Lower leg skin (tissue), 4 donors: ENCODE measurements at places on chromosomes 11 and 22.

DNA sequence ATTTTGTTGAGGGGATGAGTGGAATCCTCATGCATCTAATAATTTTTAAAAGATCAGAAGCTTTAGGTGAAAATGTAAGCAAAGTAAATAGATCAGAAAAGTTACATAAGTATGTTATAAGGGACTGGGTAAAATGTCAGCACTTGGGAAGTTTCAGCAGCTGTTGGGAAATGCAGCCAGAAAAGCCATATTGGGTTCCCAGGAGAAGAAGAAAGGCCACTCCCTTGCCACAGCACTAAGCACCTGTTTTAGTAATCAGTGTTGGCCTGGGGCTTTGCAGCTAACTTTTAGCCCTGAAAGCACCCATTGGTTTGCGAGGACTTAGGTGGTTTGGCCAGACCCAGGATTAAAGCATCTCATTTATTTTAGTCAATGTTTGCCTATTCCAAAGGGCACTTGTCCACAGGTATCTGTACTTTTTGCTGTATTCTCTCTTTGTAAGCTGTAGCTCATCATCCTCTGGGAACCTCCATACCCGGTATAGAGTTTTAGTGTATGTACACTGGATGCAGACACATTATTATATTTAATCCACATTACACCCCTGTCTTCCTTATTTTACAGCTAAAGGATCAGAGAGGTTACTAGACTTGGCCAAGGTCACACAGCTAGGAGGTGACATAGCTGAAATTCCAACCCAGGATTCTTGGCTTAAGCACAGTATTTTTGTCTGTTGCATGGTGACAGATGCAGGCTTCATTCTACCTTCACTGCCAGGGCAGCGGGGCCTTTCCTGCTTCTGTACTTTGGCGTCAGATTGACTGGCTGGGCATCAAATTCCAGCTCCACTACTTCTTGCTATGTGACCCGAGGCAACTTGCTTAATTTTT, 127.7 kb upstream of the SESN3 start:
- DNase-seq = no peak

DNA sequence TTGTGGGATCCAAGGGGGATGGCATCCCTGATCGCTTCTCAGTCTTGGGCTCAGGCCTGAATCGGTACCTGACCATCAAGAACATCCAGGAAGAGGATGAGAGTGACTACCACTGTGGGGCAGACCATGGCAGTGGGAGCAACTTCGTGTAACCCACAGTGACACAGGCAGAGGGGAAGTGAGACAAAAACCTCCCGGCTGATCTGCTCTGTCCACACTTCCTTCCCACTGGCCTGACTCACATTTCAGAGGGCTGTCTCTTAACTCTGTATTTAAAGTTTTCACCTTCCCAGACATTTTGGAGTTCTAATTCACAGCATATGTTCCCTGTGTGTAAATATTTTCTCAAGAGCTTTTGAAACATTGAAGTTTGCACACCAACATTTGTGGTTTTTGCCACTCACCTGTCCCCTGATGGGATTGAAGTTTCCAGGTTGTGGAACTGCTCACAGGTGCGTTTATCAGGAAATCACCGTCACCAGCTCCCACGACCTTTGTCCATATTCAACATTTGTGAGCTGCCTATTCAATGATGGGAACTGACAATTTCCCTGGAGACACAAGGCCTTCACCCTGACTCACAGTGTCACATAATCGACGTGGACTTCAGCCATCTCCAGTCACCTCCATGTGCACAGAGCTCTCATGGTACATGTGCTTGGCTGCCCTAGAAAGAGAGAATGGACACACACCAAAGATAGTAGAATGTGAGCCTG, 99.2 kb downstream of the VPREB1 start:
- no peak for DNase-seq

DNA sequence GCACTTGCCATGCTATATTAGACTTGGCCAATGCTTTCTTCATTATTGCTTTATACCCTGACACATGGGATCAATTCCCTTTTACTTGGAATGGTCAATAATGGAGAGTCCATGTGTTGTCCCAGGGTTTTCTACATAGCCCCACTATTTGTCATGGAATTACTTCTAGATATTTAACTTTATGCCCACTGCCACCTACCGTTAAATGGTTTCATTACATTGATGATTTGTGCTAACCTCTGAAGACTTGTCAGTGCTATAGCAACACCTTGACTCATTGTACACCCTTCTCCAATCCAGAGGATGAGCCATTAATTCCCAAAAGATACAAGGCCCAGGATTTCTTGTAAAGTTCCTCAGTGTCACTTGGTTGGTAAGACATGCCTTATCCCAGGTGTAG, 31.4 kb upstream of the SLC22A25 start:
- no peak for DNase-seq

GRCh38 chr11:45934580-45935318, 12.3 kb downstream of the LARGE2 start:
- no peak for DNase-seq

DNA sequence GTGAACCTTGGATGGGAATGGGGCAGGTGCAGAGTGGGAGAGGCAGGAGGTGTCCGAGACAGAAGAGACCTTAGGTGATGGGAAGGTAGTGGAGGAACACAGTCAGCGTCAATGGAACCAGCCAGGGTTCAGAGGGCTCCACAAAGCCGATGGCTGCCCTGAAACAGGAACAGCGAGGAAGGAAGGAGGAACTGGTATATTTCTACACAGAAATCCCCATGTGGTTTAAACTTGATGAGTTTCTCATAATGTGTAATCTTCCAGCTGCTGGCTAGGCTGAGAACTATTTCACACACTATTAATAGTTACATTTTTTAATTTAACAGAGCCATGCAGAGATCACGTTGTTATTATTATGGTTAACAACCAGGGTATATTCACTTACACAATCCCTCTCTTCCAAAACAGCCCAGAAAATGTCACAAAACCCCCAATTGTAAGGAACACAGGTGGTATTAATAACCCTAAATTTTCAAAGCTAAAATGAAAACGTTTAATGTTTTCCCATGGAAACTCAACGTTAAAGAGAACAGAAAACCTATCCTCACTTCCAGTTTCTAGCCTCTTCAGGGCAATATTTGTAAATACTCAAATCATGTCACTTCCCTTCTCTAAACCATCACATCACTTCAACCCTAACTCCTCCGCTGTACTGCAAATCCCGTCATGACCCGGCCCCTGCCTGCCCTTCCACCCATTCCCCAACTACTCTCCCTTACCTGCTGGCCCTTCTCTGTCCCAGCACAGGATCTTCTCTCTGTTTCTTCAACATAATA, 74.5 kb upstream of the ARFGAP3 start:
- DNase-seq = no peak

DNA sequence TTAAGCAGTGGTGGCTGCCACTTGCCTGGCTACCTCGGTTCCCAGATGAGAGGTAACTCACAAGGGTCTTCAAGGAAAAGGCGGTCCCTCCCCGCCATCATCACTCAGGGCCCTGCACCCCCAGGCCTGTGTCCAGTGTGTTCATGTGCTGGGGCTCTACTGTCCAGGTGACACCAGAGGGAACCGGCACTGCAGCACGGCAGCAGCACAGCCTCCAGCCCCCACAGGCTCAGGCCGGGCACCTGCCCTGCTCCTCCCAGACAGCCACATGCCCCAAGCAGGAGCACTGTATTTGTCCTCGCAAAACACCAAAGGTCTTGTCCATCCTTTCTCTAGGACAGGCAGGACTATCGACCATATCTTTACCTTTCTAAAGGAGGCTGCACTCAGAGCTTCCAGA, 982.1 kb downstream of the NTM start:
- no peak for DNase-seq

DNA sequence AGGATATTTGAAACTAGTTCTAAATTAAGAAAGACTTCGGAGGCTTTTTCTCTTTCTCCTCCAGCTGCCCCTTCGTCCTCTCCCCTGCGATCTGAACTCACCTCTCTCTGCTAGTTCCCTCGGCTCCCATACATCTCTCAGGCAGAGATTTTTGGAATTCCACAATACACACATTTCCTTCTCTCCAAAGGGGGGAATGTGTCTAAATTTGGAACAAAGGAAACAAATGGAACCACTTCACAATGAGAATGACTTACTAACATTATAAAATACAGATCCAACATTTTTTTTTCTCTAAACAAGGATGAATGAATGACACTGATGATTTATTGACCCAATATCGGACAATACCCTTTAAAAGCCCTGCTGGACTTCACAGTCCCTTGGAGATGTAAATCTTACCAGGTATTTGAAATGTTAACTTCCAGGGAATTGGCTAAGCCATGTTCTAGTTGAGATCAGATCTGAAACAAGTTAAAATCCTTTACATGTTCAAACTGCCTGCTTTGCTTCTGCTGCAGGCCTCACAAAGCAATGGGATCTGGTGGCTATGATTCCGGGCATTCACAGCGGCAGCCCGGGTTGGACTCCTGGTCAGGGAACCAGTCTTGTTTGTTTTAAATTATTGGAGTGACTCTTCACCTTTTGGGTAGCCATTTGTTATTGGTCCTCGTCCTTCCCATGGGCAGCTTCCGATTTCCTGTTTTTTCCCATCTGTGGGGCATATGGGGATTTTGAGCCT, 20.5 kb upstream of the GSTP1 start:
- DNase-seq = no peak

DNA sequence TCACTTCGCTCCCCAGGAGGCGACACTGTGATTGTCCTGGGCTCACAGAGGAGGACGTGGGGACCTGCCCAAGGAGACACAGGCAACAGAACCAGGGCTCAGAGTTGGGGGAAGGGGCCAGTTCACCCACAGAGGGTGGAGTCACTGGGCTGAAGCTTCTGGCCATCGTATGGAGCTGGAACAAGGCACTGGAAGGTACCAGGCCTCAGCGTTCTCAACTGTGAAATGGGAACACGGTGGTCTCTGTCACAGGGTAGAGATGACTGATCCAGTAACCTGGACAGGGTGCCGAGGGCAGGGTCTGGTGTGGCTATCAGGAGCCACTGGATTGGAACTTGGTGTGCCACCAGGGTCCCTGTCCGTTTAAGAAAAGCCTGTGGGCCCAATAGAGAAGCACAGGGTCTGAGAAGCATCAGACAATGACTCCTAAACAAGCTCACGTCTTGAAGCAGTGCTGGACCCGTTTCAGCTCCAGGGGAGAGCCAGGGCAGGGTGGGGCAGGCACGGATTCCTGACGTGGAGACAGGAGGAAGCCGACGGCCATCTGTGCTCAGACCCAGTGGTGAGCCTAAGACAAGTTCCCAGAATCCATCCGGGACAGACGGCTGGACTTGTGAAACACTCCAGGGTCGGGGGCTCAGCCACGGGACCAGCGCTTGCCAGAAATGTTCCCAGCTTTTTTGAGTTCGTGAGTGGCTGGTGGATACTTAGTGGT, 25.0 kb upstream of the KCNQ1OT1 start:
- DNase-seq = no peak

- no peak for DNase-seq
Measured at GRCh38 chr22:49348631-49349030, 479.0 kb downstream of the BRD1 start.

DNA sequence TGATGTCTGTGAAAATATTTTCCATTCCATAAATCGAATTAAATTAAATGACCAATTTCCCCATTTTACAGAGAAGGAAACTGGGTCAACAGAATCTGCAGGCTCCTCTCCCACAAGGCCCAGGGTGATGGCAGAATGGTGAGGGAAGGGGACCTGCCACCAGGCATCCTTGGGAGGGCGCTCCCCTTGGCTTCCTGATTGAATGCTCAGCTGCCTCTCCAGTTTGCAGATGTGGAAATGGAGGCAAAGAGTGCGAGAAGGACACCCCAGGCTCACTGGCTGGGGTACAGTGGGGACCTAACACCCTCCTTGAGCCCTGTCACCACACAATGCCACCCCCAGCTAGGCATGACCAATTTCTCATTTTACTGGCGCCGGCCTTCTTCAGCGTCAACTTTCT, 28.5 kb upstream of the CSNK1E start:
- peak; percentile 4 for DNase-seq
